ENCODE measurements at places on chromosomes 12 and 14.

DNA sequence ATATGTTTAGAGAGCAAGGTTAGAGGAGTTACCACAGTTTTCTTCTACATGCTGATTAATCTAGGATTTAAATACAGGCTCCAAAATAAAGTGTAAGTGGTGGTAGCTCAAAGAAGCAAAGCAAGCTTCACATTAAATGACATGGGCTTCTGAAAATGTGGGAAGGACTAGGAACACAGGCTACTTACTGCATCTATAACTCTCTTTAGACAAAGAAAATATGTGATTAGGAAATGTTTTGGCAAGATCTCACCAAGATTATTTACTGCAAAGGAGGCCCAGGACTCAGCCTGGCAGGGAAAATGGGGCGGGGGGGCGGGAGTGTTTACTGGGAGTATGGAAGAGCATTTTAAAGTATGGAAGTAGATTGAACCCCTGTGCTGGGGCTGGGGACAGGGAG, 39.4 kb downstream of the ETV6 start:
- DNase-seq: no peak

DNA sequence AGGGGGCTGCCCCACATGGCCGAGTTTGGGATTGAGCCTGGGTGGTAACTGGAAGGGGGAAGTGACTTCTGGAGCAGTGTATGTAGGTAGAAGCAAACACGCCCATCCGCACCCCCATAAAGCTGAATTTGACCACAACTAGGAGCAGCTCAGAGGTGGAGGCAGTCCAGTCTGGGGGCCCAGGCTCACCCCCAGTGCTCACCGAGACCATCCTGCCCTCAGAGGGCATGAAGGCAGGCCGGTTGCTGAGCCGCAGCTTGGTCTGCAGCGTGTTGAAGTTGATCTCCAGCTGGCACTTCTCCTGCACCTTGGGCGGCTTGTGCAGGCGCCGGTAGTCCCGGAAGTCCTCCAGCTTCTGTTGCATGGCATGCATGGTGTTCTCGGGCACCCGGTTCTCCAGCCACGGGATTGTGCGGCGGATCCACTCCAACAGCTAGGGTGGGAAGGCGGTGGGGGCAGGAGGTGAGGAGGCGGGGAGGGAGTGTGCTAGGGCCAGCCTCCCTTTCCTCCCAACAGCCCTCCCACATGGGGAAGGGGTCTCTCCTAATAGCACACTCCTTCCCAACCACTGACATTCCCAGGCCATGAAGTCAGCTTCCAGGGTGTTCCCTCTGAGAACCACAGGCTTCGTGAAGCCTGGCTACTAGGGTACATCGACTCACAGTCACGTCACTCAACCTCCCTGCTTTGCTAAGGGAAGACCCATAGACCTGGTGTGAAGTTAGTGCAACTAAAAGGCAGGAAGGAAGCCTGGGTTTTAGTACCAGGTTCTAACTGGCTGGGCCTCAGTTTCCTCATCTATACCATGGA, 87.0 kb downstream of the ACTN1 start:
- no peak for DNase-seq

- no peak for DNase-seq
Observed at GRCh38 chr12:124827588-124828184, 36.0 kb downstream of the SCARB1 start.

DNA sequence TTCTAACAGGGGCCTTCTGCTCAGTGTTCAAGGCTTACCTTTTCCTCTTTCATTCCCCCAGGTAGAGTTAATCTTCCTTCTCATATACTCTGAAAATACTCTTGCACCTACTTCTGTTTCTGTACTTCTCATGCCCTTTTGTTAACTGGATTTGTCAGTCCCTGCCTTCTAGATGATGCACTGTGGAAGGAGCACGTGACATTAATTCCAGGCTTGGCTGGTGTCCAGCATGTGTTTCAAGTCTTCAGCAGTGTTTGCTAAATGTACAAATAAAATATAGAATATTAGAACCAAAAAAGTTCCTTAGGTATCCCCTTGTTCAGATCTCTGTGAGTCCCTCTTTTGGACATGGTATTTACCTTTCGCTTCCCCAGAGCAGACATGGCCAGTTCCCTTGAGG, 27.9 kb upstream of the EVL start:
- no peak for DNase-seq

- DNase-seq: no peak
Observed at GRCh38 chr14:75442166-75442565, 14.3 kb downstream of the JDP2 start.

All from activated CD4-positive, alpha-beta T cell treated with anti-CD3 and anti-CD28 coated beads, Interleukin-2, amount 50 U/mL, for 4 hours (primary cell).